ENCODE measurements at places on chromosomes 12 and 14.

- no peak for DNase-seq
Observed at GRCh38 chr12:68794653-68795251, 13.2 kb upstream of the MDM2 start.

- DNase-seq, result no peak
Observed at GRCh38 chr14:97538749-97539410, 741.7 kb downstream of the VRK1 start.

GRCh38 chr12:129305851-129306250 is 452.6 kb downstream of the GLT1D1 start:
- DNase-seq, result no peak

GRCh38 chr12:10362828-10363657 is 26.8 kb downstream of the KLRK1 start:
- DNase-seq, result no peak

DNA sequence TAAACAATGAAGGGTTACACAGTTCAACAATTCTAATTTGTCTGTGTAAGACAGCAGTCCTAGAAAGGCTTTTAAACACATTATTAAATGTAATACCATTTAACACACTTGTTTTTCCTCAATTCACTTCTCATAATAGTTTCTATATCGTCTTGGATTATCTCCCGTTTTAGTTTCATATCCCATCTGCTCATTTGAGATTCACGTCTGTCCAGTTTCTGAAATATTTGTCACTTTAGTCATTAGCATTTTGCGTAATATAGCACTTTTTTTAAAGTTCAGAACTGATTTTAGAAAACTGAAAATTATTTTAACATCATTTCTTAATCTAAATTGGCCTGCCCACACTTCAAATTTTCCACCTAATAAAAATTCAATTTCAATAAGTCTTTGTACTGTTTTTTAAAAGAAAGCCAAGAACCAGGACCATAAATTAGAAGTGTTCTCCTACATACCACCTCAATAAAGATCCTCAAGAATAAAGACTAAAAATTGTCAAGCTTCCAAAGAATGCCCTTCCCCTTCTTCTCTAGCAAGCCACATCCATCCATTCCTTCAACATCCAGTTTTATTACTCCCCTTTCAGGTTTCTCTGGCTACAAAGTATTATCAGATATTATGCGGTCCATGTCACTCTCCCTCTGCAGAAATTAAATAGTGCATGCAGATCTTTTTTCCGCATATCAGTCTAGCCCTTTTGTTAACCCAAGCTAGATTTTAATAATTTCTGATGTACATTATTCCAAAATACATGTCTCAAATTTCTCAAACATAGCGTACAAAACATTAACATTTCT is 11.9 kb downstream of the MED13L start:
- DNase-seq, result no peak

DNA sequence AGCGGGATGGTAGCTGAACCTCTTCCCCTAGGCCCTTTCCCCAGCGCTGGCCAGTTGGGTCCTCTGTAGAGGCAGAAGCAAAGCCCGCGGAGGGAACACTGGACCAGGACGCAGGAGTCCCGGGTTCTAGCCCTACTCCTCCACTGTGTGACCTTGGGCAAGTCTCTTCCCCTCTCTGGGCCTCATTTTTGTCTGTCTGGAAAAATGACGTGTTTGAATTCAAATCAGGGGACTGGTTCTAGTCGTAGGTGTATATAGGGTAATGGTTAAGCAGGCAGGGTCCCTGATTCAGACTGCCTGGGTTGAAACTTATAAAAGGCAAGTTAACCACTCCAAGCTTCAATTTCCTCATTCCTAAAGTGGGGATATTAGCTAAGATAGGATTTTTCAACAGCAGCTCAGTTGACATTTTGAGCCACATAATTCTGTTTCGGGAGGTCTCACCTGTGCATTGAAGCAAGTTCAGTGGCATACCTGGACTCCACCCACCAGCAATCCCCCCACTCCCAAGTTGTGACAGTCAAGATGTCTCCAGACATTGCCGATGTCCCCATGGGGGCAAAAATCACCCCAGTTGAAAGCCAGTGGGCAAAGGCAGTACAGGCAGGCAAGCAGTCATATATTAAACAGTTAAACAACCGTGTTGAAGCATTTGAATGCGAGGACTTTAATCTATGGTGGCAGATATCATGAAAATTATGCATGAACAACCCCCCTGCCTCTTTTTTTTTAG is 899 bp downstream of the TPCN1 start:
- no peak for DNase-seq

GRCh38 chr14:88592031-88592430 is 29.2 kb downstream of the ZC3H14 start:
- no peak for DNase-seq

DNA sequence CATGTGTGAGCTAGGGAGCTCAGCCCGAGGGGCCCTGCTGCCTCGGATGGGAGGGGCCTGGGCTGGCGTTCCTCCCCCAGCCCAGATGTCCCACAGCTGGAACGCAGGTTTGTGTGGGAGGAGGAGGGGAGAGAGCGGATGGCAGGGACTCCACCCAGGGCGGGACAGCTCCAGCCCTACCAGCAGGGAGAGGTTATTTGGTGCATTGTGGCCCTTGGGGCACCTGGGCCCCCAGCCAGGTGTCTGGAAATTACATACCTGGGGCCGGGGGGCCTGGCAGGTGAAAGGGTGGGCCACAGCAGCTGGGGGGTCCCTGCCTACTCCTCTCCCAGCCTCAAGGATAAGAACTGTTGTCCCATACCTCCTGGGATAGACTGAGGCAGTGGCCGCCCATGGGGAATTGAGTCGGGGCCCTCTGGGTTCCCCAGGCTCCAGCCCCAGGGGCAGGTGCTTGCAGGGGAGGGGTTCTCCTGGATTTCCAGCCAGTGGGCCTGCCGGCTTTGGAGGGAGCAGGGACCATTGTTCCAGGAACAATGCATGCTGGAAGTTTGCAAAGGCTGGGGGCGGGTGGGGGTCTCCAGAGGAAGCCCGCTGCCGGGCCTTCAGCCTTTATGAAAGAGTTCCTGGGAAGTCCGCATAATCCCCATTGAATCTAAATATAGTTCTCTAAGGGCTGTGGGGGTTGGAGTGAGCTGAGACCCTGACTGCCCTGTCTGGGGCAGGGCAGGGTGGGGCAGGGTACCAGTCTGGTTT is 1.2 kb downstream of the KIF26A start:
- DNase-seq, result no peak

DNA sequence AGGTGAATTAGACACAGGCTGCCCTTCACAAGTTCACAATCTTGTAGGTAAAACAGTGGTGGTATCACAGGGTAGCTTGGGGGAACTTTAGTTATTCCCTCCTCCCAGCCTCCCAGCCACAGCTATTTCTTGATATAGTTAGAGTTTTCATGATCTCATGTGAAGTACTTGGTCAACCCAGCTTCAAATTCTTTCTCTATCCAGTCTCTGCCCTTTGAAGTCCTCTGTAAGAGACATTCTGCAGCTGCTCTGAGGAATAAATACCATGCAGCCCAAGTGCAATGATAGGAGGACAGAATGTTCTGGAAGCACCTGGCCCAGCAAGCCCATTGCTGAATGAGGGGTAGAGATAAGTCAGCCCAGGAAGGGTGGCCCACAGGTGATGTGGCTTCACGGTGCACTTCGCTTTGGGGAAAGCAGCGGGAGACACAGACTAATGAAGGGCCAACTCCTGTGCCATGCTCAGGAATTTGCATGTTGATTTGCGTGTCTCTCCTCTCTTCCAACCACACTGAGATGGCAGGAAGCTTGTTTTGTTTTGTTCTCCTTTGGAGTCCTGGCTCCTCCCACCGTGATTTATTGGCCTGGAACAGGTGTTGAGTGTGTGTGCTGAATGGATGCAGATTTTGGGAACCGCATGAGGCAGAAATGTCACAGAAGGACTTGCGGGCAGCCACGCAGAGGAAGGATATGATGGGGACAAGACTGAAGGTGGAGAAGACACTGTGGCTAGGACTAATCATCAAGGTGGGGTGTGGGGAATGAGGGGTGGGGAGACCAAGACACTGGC is 8.0 kb upstream of the TXNRD1 start:
- peak; percentile 82 for DNase-seq
